Hepatocyte (in vitro differentiated cells): ENCODE measurements at places on chromosomes 5 and 9. TPM values are rescaled to one million over a fixed set of nuclear protein-coding genes. Genes with fewer than 3 reads are reported as not detected.

DNA sequence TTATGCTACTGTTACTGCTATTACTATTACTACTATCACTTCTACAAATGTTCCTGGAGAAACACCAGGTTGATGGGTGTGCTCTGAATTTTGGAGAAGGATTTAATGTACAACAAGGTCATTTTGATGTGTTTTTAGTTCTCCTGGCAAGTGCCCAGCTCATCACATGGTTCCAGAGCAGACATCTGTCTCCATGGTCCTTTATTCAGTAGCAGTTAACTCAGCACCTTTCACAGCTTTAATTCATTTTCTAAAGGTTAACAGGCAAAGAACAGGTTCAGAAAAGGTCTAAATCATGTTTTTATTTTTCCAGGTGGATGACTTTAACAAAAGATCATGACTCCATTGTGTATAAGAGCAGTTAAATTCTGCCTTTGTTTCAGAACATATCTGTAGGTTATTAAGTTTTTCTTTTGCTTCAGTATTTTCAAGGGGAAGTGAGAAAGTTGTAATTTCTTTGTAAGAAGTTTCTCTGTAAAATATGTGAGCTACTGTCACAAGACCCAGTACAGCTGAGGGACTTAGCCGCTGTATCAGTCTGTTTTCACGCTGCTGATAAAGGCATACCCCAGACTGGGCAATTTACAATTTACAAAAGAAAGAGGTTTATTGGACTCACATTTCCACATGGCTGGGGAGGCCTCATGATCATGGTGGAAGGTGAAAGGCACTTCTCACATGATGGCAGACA lies 41.9 kb downstream of the MTRR start:
- H3K4me1 ChIP-seq = no peaks in the 10 kb centered on the region
- no peaks in the 10 kb centered on the region for H3K36me3 ChIP-seq

LCN10 gene
- not detected in 2 replicates for polyA plus RNA-seq

- no peaks in the 10 kb centered on the region for H3K27me3 ChIP-seq
- H3K4me3 ChIP-seq = no peak overlapping the region
- DNase-seq = no peak
- no peaks in the 10 kb centered on the region for H3K36me3 ChIP-seq
Measured at GRCh38 chr5:31122998-31123951, 70.2 kb upstream of the CDH6 start.

SOWAHA gene
- polyA plus RNA-seq = 3.1 and 6.8 TPM in 2 replicates

FCN2 gene
- not detected in 2 replicates for polyA plus RNA-seq

DNA sequence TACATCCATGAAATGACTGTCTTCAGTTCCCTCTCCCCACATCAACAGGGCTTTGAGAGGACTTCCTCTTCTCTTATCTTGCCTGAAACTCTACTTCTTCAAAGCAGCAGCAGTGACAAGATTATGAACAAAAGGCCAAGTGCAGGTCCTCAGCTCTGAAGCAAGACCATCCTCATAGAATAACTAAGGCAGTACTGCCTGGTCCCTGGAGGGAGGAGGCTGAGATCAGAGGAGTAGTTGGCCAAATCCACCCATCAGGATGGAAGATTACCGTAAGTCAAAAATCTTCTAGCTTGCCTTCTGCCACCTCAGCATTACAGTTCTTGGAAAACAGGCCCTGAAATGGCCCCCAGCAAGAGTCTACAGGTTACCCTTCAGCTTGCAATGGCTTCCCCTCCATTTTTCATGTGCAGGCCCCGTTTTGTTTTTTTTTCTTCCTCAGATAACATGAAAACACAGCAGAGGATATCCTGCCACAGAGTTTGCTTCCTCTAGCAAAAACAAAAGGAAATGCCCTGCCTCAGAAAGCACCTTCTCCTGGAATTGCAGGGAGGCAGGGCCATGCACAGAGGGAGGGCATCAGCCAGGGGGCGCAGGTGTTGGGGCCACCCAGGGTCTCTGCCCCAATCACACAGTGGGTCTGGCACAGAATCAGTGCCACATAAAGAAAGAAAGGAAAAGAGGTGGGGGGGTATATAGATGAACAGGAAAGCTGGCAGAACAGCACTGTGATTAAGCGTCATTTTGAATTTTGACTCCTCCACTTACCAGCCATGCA lies 40.0 kb downstream of the KLHL3 start:
- DNase-seq = no peak
- H3K36me3 ChIP-seq = peaks cover 3% of the 10 kb centered on the region
- H3K4me3 ChIP-seq = no peak overlapping the region
- no peaks in the 10 kb centered on the region for H3K27me3 ChIP-seq
- H3K27ac ChIP-seq = no peak overlapping the region
- peaks cover 9% of the 10 kb centered on the region for H3K4me1 ChIP-seq

DNA sequence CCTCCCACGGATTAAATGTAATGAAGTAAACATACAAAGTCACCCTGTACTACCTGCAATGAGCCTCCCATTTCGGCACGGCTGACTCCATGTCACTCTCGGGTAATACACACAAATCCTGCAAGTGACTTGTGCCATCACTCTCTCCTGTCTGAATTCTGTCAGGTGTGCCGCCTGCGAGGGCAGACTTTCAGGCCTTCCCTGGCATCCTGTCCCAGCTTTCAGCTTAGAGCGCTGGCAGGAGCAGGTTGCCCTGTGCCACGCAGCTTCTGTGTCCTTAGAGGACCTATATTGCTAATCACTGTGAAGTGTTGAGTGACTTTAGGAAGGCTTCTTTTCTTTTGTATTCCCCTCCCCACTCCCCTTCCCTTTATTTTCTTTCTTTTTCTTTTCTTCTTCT lies 25.8 kb upstream of the S1PR3 start:
- H3K4me1 ChIP-seq = no peaks in the 10 kb centered on the region
- no peak overlapping the region for H3K27ac ChIP-seq
- H3K27me3 ChIP-seq = no peaks in the 10 kb centered on the region
- H3K4me3 ChIP-seq = no peak overlapping the region
- H3K36me3 ChIP-seq = no peaks in the 10 kb centered on the region
- DNase-seq = no peak

- DNase-seq = no peak
- no peak overlapping the region for H3K27ac ChIP-seq
- H3K4me1 ChIP-seq = peaks cover 15% of the 10 kb centered on the region
- no peaks in the 10 kb centered on the region for H3K36me3 ChIP-seq
- no peak overlapping the region for H3K4me3 ChIP-seq
Measured at GRCh38 chr5:168916852-168917251, 337.7 kb upstream of the PANK3 start.

FRRS1L gene
- 2.0 and 2.6 TPM in 2 replicates for polyA plus RNA-seq

DNA sequence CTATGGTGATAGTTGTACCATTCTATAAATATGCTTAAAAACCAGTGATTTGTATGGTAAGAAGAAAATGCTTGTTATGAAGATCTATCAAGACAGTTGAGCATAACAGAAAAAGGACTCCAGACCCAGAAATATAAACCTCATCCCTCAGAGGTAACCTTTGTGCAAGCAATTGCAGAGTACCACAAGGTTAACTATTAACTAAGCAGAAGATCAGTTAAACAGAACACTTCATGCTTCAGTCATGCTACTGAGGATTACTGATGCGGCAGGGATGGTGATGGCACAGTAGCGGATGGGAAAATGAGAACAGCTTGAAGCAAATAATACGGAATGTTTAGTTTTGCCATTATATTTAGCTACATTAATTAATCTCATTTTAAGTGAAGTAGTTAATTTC lies 45.5 kb downstream of the IARS1 start:
- H3K27ac ChIP-seq = peak overlapping the region; percentile 40
- no peaks in the 10 kb centered on the region for H3K27me3 ChIP-seq
- H3K4me3 ChIP-seq = no peak overlapping the region
- peak; percentile 30 for DNase-seq
- no peaks in the 10 kb centered on the region for H3K4me1 ChIP-seq

- H3K36me3 ChIP-seq = no peaks in the 10 kb centered on the region
- H3K27me3 ChIP-seq = no peaks in the 10 kb centered on the region
- DNase-seq = no peak
- no peak overlapping the region for H3K27ac ChIP-seq
- no peak overlapping the region for H3K4me3 ChIP-seq
- no peaks in the 10 kb centered on the region for H3K4me1 ChIP-seq
Measured at GRCh38 chr5:10709409-10709808, 51.6 kb downstream of the DAP start.

TEX48 gene
- not detected in 2 replicates for polyA plus RNA-seq

DNA sequence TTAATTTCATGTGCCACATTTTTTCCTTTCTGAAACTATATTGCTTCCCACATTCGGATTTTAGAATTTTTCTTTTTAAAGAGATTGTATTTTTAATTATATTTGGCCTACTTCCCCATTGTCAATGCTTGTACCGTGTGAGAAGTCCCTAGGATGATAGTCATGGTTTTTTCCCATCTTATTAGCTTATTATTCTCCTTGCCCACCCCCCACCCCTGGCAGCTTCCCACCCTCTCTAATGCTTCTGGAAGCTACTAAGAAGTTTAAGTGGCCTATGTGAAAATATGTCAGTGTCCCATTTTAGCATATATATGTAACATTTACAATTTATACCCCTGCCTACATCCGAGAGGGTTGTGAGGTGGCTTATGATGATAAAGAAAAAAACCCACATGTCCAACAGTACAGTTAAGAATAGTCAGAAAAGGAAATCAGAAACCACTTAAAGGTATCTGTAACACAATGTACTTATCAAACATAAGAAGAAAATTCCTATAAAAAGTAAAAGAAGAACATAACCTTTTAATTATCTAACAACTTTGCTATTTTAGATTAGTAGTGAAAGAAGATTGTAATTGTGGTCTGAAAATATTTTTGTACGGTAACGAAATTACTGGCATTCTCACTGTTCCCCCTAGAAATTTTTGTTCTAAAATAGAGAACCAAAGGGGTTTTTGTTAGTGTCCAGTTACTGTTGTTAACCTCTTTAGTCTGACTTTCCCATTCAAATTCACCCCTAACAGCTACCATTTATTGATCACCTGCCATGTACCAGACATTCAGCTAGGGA lies 62.1 kb downstream of the SLC44A1 start:
- no peaks in the 10 kb centered on the region for H3K27me3 ChIP-seq
- no peak overlapping the region for H3K4me3 ChIP-seq
- no peaks in the 10 kb centered on the region for H3K36me3 ChIP-seq
- no peaks in the 10 kb centered on the region for H3K4me1 ChIP-seq
- H3K27ac ChIP-seq = no peak overlapping the region
- no peak for DNase-seq

C8G gene
- polyA plus RNA-seq = 15.4 and 15.7 TPM in 2 replicates

GRCh38 chr5:160021831-160022446 lies 13.0 kb downstream of the TTC1 start:
- H3K36me3 ChIP-seq = no peaks in the 10 kb centered on the region
- peak; percentile 81 for DNase-seq
- no peak overlapping the region for H3K4me3 ChIP-seq
- no peak overlapping the region for H3K27ac ChIP-seq

DNA sequence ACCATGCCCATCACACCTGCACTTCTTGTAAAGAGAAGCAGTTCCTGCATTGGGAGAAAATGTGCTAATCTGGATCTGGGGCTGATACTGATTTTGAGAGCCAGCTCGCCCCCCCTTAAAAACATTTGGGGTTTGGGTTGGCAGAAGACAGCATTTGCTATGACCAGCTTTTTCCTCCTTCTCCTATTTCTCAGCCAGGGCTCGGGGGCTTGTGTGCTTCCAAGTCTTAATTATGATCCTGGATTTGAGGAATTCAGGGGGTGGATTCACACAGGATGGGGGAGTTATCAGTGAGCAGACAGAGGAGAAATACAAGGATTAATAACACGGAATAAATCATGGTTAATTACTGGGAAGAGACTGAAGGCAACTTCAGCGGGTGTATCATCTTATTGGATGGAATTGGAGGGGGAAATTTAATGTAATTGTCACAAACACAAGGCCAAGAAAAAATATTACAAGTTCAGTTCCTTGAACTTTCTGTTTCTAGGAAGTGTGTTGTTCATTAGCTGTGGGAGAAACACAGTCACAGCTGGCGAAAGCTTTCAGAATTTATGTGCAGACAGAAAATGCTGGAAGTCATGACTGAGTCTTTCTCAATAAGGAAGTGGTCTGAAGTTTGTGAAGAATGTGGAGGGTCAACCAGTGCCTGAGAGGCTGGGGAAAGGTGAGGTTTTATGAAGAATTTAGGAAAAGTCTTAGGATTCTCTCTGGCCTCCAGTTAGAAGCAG lies 15.3 kb downstream of the C9orf152 start:
- peak; percentile 35 for DNase-seq
- no peak overlapping the region for H3K4me3 ChIP-seq
- H3K27me3 ChIP-seq = no peaks in the 10 kb centered on the region

GRCh38 chr5:50435168-50435567 lies 5.9 kb downstream of the EMB start:
- H3K27me3 ChIP-seq = no peaks in the 10 kb centered on the region
- DNase-seq = no peak
- H3K4me3 ChIP-seq = no peak overlapping the region
- H3K36me3 ChIP-seq = no peaks in the 10 kb centered on the region
- no peak overlapping the region for H3K27ac ChIP-seq
- H3K4me1 ChIP-seq = no peaks in the 10 kb centered on the region

DNA sequence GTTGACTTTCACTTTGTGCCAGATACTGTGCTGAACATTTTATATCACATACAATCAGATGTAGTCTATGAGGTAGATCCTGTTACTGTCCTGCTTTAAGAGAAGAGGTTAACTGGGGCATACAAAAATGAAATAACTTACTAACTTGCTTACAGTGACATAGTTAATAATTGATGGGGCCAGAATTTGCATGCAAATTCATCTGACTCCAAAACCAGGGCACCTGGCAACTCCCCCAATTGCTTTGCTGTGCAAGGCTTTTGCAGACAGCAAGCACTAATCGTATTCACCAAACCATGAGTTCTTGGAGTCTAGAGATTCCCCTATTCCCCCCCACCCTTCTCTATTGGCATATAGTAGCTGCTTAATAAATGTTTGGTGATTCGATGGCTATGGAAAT lies 155.9 kb downstream of the TTLL11 start:
- no peaks in the 10 kb centered on the region for H3K36me3 ChIP-seq
- DNase-seq = no peak
- H3K27ac ChIP-seq = no peak overlapping the region
- no peaks in the 10 kb centered on the region for H3K27me3 ChIP-seq

- H3K36me3 ChIP-seq = no peaks in the 10 kb centered on the region
- H3K27ac ChIP-seq = no peak overlapping the region
- DNase-seq = no peak
Measured at GRCh38 chr9:4614627-4615026, 47.5 kb upstream of the PLPP6 start.

- no peak for DNase-seq
- no peaks in the 10 kb centered on the region for H3K27me3 ChIP-seq
- H3K4me1 ChIP-seq = no peaks in the 10 kb centered on the region
- no peak overlapping the region for H3K4me3 ChIP-seq
- no peaks in the 10 kb centered on the region for H3K36me3 ChIP-seq
- H3K27ac ChIP-seq = no peak overlapping the region
Measured at GRCh38 chr9:82883436-82883835, 179.5 kb downstream of the RASEF start.
